ENCODE measurements at places on chromosomes 7 and 10.

DNA sequence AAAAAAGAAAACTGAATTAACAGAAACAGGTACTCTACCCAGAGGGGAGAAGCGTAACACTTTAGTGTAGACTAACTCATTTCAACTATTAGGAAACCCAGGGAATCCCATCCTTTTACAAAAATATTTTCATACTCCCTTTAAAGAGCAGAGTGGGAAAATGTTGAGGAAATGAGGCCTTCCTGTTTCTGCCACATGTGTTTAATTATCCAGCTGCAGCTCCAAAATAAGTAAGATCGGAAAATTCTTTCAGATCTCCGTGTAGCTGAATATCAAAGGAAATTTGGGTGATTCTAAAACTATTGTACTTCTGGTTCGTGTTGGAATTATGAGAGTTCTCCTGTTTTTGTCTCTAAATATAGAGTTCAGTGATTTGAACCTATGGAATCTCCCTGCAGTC is 58.0 kb upstream of the CAV2 start:
- DNase-seq = no peak

DNA sequence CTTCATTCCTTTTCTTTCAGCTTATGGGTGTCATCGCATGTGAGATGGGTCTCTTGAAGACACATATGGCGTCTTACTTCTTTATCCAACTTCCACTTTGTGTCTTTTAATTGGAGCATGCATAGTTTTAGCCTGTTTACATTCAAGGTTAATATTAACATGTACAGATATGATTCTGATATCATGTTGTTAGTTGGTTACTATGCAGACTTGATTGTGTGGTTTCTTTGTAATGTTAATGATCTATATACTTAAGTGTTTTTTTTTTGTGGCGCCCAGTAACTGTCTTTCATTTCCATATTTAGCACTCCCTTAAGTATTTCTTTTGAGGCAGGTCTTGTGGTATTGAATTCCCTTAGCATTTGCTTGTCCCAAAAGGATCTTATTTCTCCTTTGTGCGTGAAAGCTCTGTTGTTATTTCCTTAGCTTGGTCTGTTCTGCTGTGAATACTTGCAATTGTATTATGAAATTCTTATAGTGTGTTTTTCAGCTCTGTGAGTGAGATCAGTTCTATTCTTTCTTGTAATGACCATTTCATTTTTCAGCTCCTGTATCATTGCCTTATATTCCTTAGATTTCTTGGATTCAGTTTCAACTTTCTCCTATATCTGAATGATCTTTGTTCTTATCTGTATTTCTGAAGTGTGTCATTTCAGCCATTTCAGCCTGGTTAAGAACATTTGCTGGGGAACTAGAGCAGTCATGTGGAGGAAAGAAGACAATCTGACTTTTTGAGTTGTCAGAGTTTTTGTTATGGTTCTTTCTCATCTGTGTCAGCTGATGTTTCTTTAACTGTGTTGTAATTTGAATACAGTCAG is 88.4 kb downstream of the ABCA13 start:
- no peak for DNase-seq

DNA sequence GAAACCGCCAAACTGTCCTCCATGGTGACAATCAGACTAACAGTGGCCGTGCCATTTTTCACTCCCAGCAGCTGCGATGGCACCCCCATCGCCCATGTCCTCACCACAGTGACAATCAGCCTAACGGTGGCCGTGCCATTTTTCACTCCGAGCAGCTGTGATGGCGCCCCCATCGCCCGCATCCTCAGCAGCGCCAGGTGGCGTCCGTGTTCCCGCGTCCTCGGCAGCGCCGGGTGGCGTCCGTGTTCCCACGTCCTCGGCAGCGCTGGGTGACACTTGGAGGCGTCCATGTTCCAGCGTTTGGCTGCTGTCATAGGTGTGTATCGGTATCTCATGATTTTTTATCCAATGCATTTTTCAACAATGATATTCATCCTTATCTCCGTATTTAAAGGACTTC is 267.3 kb downstream of the PTPRN2 start:
- no peak for DNase-seq

- no peak for DNase-seq
Measured at GRCh38 chr10:31170636-31171035, 139.0 kb upstream of the ZNF438 start.

GRCh38 chr7:48285373-48285772 is 114.1 kb downstream of the ABCA13 start:
- DNase-seq = peak; percentile 16

- no peak for DNase-seq
Measured at GRCh38 chr7:44131173-44132029, 8.1 kb upstream of the POLD2 start.

GRCh38 chr10:132065491-132066105 is at the start of gene JAKMIP3:
JAKMIP3 (plus strand) TSS chr10:132065946; CDS start chr10:132104809, 38,863 bp downstream.
- DNase-seq = peak; percentile 77

GRCh38 chr7:26515314-26515842 is 223.7 kb downstream of the SNX10 start:
- DNase-seq = no peak

- no peak for DNase-seq
Measured at GRCh38 chr7:78172933-78173591, 374.5 kb downstream of the PHTF2 start.

GRCh38 chr10:9198611-9199010 is 1144.1 kb downstream of the GATA3 start:
- DNase-seq = peak; percentile 10

DNA sequence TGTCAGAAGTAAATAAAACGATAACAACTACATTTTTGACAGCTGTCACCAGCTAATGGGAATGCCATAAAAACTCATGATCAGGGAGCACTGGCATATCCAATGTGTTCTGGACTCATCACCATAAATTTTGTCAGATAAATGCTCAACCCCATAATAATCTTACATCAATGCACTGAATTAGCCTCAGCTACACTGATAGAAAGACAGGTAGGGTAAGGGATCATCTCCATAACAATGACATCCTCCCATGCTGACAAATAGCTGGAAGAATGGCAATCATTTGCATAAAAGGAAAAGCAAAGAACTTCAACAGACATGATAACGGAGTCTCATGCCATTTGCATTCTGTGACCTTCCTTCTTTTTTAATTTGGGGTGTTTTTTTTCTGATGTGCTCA is 352.8 kb upstream of the PFKP start:
- no peak for DNase-seq

DNA sequence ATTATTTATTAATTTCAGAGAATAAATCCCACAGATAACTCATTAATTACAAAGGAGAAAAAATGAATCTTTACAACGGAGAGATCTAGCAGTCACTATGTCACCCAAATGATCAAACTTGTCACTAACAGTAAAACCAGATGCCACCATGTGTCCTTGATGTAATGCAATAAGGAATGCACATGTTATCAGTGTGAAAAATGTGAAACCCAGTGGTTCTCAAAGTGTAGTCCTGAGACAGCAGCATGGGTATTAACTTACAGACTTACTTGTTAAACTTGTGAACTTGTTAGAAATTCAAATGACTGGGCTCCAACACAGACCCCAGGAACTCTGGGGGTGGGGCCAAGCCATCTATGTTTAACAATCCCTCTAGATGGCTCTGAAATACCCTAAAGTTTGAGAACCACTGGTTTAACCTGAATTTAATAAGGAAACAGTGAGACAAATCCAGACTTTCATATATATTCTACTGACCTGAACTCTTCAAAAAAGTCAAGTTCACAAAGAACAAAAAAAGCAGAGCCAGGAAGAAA is 77.4 kb downstream of the RNLS start:
- no peak for DNase-seq

- DNase-seq = no peak
Measured at GRCh38 chr10:63364918-63365317, 100.9 kb downstream of the JMJD1C start.

- no peak for DNase-seq
Measured at GRCh38 chr10:84196083-84196482, 1.7 kb downstream of the CDHR1 start.

Data from AG09319 (cell line).